ENCODE measurements at places on chromosomes 11 and 22.

DNA sequence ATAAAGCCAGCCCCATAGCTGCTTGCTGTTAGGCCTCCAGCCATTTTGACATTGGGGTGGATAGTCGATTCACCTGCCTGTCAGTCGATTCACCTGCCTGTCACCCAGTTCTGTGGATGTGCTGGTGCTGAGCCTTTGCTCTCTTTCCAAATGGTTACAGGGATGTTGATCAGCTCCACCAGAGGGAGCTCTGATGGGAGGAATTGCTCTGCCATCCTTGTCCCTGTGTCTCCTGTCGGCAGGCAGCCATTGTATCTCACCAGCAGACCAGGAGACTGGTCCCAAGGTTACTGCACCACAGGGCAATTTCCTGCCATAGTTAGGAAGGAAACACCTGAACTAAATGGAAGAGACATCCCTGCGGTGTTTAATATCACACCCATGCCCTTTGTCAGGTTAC, 6.1 kb downstream of the MPEG1 start:
- DNase-seq = peak; percentile 39

GRCh38 chr11:87374038-87374807, 336.5 kb downstream of the TMEM135 start:
- no peak for DNase-seq

GRCh38 chr11:94424662-94425061, 23.4 kb upstream of the GPR83 start:
- no peak for DNase-seq

DNA sequence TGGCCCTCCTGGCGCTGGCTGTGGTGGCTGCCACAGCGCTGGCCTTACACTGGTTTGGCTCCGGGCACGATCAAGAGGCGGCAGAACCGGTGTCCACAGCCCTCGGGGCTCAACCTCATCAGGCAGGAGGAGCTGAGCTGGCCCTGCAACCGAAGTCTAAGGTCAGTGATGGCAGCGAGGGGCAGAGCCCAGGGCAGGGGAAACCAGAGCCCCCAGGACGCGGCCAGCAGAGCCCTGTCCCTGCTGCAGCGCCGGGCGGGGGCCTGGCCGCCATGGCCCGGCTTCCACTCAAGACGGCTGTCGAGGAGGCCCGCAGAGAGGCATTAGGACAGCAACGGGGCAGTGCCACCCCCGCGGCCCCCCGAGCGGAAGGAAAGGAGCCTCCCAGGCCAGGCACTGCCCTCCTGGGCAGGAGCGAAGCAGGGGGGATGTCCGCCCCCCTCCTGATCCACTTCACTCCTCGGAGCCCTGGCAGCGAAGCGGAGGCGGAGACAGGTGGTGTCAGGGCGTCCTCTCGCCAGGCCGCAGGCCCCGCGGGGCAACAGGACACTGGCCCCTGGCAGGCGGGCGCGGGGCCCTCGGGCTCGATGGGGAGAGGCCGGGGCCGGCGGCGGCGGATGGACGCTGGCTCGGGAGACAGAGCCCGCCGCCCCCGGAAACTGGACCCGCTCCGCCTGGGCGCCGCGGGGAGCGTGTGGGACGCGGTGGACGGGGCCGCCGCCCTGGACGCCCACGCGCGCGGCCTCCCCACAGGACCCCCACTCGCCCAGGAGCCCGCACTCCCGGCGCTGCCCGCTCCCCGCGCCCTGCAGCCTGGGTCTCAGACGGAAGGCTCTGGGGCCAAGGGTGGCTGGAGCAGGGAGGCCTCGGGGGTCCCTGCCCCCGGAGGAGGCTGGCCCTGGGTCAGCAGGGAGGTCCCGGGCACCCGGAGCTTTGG, 895 bp downstream of the KLHDC7B start:
- no peak for DNase-seq

GRCh38 chr22:27311698-27312550, 489.6 kb downstream of the MN1 start:
- DNase-seq = no peak

- DNase-seq = no peak
Observed at GRCh38 chr11:68933605-68934320, 30.1 kb downstream of the IGHMBP2 start.

- DNase-seq = no peak
Observed at GRCh38 chr11:70402685-70403084, 4.4 kb downstream of the CTTN start.
